Stimulated activated naive CD8-positive, alpha-beta T cell treated with anti-CD3 and anti-CD28 coated beads, Interleukin-15, amount 100 ng/mL, for 72 hours (primary cell): ENCODE measurements at places on chromosomes 7 and 10.

DNA sequence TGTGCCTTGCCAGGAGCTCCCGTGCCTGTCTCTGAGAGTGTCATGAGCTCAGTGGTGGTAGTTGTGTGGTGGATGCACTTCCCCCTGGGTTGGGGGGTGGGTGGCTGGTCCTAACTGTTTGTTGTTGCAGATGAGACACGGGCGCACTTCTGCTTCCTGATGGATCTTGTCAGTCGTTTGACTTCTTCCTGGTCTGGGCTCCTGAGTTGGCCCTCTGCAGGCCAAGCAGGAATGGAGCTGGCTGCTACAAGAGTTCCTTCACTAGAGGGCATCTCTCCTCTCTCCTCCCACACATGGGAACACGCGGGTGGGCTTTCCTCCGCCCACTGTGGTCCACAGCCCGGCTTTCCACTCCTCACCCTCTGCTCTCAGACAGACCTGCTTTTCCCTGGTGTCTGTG is 82.0 kb downstream of the BMS1 start:
- DNase-seq: no peak

GRCh38 chr7:88480271-88480670 is 173.6 kb upstream of the STEAP4 start:
- DNase-seq: no peak

GRCh38 chr7:105937411-105937810 is 25.7 kb upstream of the CDHR3 start:
- no peak for DNase-seq

DNA sequence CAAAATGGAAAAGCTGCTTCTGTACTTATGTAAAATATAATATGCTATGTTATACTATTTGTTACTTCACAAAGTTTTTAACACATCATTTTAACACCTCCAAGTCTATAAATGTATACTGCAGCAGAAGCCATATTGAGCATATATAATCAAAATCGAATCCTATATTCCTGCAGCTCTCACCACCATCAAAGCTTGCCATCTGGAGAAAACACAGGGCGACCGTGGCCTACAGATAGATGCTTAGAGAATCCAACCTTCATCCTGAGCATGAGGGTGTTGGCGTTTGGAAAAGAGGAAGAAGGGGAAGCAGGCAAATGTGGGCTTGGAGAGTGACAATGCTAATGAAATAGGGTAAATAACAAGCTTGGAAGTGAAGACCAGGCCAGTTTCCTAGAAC is 258.8 kb upstream of the IMMP2L start:
- DNase-seq: no peak

GRCh38 chr10:96655461-96656197 is 64.7 kb downstream of the PIK3AP1 start:
- no peak for DNase-seq

- DNase-seq: peak; percentile 71
Measured at GRCh38 chr10:62817121-62817765, 1.1 kb upstream of the EGR2 start.

DNA sequence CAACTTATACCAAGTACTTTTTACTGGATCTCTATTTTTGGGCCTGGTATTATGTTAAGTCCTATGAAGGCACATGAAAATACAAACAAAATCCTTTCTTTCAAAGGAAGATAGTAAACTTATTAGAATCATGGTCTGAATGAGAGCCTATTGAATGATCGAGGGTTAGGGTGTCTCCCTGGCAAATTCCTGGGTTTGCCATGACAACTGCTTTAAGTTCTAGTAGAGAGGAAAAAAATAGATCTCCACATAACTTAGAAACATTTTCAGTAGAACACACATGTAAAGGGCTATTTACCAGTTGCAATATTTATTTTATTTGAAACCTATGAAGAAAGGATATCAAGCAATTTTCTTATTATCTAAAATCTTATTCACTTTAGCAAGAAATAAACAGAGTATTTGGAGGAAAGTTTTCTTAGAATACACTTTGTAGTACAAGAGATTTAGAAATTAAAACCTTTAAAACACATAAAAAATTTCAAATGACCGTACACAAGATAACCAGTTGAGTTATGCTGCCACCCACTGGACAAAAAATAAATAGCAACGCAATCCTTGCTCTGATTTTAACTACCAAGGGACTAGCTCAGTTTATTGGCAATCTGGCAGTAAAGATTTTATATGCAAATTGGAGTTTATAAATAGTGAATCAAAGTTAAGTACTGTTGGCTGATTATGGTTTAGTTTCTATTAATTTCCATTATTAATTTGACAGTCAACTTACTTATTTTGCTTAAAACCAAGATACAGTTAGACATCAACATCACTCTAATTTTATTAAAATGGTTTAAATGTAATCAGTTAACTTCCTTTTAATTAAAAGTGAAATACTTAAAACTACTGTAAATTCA is 33.9 kb downstream of the CACUL1 start:
- DNase-seq: peak; percentile 55

DNA sequence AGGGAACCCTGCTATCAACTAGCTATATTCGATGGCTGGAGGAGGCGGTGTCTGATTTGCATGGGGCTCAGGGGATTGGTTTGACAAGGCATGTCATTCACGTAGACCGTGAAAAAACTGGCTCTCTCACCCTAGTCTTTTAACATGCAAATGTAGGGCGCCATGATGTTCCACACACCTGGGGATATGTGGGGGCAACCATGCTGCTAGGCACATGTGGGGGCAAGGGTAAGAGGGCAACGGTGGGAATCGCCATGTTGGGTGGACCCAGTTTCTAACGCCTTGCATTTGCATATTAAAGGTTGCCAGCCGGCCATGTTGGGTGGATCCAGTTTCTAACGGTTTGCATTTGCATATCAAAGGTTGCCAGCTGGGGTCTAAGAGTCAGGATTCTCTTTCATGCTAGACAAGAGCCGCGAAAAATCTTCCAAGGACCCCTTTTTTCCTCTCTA is 419.2 kb upstream of the NFE2L3 start:
- DNase-seq: no peak

DNA sequence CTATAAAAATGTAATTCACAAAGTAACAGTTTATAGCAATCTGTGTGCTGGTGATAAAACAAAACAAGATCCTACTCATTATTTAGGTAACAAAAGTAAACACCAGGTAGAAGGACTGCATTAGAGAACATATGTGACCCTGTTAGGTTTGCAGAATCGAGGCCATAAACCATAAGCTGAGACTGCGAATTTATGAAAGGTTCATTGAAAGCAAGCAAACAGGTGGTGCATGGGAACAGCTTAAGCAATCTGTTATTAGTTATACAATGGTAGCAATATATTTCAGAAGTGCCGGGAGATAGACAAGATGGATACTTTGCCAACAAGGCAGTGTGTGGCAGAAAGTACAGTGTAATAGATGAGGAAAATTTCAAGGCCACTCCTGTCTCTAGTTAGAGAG is 23.5 kb upstream of the FAM133B start:
- no peak for DNase-seq

- no peak for DNase-seq
Measured at GRCh38 chr10:79327090-79327457, 20.2 kb upstream of the PPIF start.

GRCh38 chr10:86708783-86709380 is 40.6 kb downstream of the LDB3 start:
- DNase-seq: no peak

DNA sequence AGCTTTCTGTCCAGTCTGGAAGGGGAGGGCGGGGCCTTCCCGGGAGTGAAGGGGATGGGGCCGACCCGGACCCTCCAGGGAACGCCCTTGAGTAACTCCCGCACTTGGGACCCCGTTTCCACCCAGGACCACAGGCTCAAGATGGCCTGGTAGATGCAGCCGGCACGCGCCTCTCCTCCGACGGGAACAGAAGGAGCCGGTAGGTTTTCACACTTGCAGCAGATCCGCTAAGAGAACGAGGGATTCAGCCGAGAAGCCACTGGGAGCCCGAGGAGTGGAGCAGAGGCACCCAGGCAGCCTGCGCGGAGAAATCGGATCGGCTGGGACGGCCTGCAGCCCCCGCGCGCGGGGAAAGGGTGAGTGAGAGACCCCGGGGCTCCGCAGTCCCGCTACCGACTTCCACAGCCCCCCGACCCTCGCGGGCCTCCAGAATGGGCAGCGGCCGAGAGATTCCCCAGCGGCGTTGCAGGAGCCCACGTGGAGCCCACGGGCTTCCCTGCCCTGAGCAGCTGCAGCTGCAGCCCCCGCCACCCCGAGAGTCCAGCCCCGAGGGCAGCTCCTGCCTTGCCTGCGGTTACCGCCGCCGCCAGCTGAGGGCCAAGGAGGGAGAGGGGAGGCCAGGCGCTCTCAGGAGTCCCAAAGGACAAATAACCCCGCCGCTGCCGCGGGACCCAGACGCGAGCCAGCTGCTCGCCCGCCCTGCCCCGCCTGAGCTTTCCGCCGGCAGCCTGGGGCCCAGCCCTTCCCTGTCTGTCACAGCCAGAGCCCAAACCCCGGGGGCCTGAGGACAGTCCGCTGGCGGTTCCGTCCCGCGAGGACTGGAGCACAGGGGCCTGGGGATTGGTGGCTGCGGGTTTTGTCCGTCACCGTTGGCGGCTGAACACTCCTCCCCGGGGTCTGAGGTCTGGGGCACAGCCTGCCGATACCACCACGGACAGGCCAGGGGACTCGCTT is 21.8 kb downstream of the IFT22 start:
- no peak for DNase-seq

DNA sequence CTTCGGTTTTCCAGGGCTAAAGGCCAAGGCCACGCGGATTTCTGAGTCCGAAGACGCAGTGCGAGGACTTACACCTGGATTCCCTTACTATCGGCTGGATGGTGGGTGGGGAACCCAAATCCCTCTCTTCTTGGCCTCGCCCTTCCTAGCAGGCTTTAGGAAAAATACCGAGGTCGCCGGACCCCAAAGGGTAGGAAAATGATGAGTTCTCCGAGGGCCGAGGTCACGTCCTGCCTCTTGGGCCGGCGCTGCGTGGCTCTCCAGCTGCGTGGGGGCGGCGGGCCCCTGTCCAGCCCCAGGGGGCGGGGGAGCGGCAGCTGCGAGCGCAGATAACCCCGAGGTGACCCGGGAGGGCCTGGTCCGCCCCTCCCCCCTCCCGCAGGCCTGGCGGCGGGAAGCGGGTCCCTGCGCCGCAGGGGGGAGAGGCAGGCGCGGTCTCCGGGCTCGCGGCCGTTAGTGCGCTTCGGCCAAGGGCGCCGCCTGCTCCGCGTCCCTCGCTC is 805 bp upstream of the HMX3 start:
- DNase-seq: no peak

- DNase-seq: no peak
Measured at GRCh38 chr10:51000976-51001375, 73.3 kb upstream of the PRKG1 start.

GRCh38 chr7:158387546-158387891 is 200.1 kb downstream of the PTPRN2 start:
- no peak for DNase-seq

- DNase-seq: no peak
Measured at GRCh38 chr7:132298790-132299189, 277.5 kb downstream of the PLXNA4 start.

DNA sequence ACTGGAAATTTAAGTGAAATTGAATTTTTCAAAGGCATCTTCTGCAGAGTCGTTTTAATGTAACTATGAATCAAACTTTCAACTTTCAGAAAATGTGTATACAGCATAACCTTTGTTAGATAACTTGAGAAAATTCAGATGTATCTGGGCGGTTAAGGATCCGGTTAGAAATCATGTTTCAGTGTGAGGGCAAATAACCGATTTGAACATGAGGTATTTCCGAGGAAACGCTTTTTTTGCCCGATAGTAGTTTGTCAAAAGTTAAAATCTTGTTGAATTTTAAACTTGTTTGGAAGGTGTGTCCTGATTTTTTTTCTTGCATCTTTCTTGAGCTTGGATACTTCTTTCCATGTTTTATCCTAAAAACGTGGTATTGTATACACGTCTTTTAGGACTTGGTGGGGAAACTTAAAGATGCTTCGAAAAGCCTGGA is 1.3 kb upstream of the BMI1 start:
- no peak for DNase-seq

- DNase-seq: no peak
Measured at GRCh38 chr7:27992755-27993493, 187.7 kb downstream of the JAZF1 start.

GRCh38 chr7:48244864-48245271 is 73.6 kb downstream of the ABCA13 start:
- DNase-seq: no peak
